CD4-positive, alpha-beta T cell (primary cell): ENCODE measurements at places on chromosomes 5 and 9.

GRCh38 chr9:36486329-36486932 is 86.3 kb upstream of the MELK start:
- DNase-seq, result peak; percentile 4

- peak; percentile 5 for DNase-seq
Observed at GRCh38 chr5:40437452-40437861, 242.3 kb upstream of the PTGER4 start.

GRCh38 chr5:158832731-158833130 is 267.0 kb downstream of the EBF1 start:
- no peak for DNase-seq

GRCh38 chr5:9230355-9230754 is 315.5 kb downstream of the SEMA5A start:
- no peak for DNase-seq

- no peak for DNase-seq
Observed at GRCh38 chr9:110622368-110622767, 42.8 kb upstream of the SVEP1 start.

DNA sequence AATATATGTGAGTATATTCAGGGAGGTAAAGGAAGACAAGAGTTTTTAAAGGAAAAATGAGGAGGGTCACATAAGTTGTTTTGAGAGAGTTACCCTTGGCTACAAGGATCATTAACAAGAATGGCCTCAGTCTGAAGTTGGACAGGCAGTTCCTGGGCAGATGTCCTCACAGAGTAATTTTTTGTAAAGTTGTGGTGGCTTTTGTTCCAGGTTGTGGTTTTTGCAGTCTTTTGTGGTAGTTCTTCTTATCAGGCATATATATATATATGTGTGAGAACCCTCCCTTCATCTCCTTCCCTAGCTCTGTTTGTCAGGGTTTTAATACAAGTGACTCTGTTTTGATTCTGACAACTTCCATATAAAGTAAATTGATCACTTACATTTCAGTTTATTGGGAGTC is 60.0 kb downstream of the CSNK1G3 start:
- DNase-seq, result no peak

GRCh38 chr9:99351647-99352046 is 129.6 kb downstream of the SEC61B start:
- DNase-seq, result no peak

- DNase-seq, result no peak
Observed at GRCh38 chr5:179475208-179475751, 75.1 kb upstream of the RUFY1 start.

- DNase-seq, result no peak
Observed at GRCh38 chr5:140253985-140254384, 48.9 kb downstream of the PFDN1 start.

DNA sequence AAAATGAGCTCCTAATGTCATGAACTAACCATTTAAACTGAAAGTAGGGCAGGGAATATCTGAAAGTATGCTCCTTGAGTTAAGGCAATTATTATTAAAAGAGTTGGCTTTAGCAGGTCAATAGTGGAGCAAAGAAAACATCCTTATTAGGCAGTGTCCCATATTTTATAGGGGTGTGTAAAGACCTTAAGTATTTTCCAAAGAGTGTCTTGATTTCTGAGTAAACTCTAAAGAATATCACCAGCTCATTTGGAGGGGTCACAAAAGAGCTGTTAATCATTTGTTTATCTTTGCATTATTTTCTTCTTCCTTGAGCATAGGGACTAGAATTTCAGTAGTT is 109.3 kb downstream of the MUSK start:
- DNase-seq, result no peak

DNA sequence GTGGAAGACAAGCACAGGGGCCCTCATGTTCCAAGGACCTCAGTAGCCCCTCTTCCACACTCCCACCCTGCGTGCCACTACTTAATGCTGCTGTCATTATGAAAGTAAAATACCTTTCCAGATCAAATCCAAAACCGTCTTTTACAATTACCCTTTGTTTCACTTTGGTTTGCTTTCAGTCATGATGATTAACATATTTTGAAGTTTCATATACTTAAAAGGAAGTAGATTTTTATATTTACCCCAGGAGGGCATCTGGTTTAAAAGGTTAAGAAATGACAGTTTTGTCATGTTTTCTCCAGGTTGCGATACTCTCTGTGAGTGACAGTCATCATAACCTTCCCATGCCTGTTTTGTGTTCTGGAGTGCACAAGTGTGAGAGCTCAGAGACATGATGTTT is 13.5 kb upstream of the MAP1B start:
- DNase-seq, result no peak

DNA sequence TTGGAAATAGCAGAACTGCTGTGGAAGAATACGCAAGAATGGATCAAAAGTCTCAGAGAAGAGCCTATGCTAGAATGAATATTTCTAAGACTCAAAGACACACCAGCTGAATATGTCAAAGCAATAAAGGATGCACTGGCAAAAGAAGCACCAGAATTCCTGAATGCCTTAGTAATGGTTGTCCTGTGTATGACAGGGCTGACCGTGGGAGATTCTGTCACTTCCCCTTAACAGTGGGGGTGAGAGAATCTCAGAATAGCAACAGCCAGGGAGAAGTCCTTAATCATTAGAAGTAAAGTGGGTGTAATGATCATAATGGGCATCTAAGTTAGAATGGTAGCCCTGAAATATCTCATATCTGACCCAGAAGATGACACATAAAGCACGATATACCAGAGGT is 14.6 kb upstream of the PRR16 start:
- DNase-seq, result no peak

DNA sequence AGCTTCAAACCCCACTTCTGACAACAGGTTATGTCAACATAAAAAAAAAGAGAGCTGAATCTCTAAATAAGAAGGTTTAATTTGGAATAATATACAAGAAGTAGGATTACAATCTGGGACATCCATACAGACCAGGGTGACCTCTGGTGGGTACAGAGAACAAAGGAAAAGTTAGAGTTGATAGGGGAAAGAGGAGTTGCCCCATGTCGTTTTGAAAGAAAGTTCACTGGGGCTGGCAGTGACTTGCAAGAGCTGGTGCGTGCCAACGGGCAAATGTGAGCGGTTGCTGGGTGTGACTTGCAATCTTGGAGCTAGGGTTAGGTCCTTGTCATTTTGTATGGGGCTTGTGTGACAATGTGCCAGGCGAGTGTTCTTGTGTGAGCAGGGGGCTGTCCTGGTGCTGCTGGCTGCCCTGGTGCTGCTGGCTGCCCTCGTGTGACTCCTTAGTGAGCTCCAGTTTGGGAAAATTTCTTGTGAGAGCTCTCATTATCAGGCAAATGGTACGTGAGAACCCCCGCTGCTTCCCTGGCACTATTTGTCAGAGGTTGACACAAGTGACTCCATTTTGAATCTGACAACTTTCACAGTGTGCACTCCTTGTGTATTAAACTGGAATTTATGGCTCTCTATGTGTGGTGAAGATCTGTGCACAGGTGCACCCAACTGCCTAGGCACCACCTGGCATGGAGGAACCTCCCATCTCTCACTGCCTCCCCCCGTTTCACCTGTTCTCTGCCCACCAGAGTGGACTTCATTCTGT is 69.8 kb downstream of the UBE2QL1 start:
- no peak for DNase-seq

GRCh38 chr9:114524247-114524681 is 19.0 kb upstream of the WHRN start:
- no peak for DNase-seq

DNA sequence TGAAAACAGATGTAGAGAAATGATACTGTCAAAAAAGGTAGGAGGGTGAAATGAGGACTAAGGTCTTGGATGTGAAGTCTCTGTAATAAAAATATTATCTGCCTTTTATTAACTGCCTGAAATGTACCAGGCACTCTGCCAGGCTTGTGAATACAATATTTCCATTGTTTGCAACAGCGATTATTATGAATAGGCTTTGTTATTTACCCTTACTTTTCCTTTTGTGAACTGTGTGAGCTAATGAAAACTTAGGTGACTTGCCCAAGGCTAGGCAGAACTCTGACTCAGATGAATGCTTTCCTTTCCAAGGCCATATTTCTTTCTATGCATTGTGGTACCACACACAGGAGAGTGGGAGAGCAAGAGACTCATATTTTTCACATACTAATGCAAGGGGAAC is 204.1 kb downstream of the CDH12 start:
- DNase-seq, result no peak

DNA sequence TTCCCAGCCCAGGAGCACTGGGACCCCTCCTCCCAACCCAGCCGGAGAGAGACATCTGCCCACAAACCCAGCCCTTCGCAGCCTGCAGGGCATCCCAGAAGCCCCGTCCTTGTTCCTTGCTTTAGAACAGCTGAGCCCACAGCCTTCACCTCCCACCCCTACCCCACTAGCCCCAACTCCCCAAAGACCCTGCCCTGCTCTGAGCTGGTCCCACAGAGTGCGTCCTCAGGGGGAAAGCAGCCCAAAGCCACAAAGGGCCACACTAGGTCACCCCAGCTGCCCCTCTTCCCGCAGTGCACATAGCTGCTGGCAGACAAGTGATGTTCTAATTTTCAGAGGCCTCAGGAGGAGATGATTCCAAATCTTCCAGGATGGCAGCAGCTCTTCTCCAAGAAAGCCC is 8.8 kb downstream of the PLPP7 start:
- no peak for DNase-seq

- DNase-seq, result no peak
Observed at GRCh38 chr9:92245005-92245797, 48.3 kb downstream of the IARS1 start.

DNA sequence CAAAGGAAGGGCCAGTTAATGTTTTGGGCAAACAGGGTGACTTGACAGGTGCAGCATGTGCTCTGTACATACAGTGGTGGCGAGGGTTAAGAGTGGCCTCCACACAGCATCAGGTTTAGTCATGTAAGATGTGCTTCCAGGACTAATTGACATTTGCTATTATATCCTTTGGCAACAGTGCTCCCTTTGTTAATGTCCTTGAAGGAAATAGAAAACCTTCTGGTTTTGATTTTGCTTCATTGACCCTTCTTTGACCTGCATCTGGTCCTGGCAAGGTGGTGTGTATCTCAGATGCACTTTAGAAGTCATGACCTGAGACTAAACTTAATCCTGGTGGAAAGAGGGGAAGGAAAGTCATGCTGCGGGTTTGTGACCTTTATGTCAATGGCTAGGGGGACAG is 440.0 kb downstream of the ENC1 start:
- DNase-seq, result no peak

GRCh38 chr9:29555502-29555901 is 1982.2 kb upstream of the C9orf72 start:
- DNase-seq, result no peak

DNA sequence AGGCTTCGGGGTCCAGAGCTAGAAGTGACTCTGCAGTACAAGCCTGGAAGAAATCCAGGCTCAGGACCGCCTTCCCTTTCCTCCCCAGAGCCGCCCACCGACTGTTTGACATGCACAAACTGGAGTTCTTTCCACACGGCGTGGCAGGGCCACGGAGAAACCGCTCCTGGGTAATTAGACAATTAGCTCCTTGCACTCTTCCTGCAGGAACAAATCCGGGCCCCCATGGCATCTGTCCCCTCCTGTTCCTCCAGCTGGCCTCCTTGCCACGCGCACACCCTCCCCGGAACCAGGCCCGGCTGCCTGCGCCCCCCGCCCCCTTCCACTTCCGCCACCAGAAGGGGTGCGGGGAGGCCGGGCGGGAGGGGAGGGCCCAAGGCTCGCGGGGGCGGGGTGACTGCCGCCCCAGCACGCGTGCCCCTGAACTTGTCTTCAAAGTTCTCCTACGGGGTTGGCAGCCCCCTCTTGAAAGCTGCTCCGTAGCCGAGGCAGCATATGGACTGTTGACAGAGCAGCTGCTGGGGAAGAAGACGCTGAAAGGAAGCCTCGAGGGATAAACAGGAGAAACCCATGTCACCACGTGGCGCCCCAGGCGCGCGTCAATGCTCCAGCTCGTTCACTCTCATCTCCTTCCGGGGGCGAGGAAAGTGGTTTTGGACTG is 74.3 kb downstream of the SEC61B start:
- DNase-seq, result no peak

DNA sequence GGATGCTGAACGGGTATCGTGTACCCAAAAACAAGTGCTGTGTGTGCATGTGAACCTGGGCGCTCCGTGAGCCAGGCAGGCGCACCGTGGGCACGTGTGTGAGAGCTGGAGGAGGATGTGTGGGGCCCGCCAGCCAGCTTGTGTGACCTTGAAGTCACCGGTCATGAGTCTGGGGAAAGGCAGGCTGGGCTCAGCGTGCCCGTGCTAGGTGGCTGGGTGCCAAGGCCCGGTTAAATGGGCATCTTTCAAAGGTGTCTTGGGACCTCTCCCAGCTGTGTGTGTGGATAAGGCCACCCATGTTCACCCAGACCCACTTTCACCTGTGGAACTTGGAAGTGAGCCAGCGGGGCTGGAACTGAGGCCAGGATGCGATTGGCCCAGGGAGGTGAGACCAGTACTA is 3.4 kb downstream of the KCNT1 start:
- no peak for DNase-seq

DNA sequence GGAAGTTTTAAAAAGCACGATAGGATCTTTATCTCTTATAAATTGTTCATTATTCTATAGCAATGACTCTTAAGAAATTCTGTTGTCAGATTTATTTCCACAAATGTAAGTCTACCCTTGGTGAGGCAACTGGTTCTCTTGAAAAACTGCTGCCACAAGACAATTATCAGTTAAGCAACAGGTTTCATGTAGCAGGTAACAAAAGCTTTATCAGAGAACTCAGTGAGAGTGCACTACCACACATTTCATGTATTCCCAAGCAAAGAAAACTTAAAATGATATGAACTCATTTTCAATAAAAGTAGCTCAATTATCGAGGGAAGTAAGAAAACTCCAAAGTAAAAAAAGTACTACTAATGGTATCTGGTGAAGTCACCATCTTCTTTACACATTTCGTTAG is 9.4 kb downstream of the NR6A1 start:
- DNase-seq, result no peak

- no peak for DNase-seq
Observed at GRCh38 chr5:68446487-68446894, 230.9 kb downstream of the PIK3R1 start.

GRCh38 chr5:37640088-37640487 is 199.8 kb downstream of the GDNF start:
- no peak for DNase-seq

DNA sequence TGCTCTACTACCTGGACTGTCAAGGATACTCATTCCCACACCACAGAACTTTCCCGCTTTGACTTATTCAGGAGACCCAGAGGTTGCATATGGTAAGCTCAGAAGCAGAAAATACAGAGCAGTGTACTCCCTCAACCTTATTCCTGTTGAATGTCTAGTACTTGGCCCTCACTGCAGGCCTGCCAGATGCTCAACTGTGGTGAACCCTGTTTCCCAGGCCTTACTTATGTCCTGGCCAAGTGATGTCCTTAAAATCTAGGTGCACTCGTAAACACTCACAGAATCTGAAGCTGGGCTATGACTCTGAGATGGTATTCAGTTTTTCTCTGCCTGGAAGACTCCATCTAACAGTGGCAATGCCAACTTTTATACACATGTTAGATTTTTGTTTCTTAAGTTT is 21.0 kb downstream of the DIAPH1 start:
- no peak for DNase-seq
